ENCODE measurements at places on chromosomes 7 and 10.

DNA sequence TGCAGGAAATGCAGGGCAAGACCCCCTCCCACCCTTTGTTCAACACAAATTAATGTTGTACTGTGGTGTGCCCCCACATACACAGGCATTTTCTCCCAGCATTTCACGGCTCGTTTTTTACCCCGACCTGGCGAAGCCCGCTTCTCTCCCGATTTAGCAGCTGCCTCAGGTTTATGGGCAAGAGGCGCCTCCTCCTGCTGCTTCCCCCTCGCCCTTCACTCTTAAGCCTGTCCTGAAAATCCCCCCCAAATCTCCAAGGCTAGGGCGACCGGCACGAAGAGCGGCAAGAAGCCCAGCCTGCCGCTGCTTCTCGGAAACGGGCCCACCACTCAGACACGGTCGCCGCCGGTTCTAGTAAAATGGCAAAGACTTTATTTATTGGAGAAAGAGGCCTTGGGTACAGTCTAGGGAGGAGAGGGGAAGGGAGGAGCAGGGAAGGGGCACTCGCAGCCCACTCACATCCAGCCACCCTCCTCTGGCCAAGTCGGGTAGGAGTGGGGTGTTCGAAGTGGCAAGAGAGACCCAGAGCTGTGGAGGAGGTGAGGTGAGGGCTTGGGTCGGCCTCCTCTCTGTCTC lies 3.3 kb downstream of the LBX1 start:
- DNase-seq: no peak

DNA sequence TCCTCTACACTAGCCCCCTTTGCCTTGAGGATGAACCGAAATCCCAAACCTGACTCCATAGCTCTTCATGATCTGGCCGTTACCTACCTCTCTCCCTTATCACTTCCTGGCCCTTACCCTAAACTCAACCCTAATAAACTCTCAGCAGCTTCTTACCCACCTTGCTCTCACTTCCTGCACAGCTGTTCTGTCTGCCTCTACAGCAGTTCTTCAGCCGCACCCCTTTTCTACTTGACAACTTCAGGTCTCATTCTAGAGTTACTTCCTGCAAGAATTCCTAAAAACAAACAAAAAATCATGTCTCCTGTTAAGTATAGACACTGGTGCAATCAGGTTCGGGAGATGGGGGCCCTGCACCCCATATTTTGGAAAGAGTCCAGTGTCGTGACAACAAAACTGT lies 239.9 kb upstream of the CELF2 start:
- DNase-seq: no peak

- DNase-seq: no peak
Measured at GRCh38 chr7:95780665-95781064, 8.3 kb downstream of the DYNC1I1 start.

DNA sequence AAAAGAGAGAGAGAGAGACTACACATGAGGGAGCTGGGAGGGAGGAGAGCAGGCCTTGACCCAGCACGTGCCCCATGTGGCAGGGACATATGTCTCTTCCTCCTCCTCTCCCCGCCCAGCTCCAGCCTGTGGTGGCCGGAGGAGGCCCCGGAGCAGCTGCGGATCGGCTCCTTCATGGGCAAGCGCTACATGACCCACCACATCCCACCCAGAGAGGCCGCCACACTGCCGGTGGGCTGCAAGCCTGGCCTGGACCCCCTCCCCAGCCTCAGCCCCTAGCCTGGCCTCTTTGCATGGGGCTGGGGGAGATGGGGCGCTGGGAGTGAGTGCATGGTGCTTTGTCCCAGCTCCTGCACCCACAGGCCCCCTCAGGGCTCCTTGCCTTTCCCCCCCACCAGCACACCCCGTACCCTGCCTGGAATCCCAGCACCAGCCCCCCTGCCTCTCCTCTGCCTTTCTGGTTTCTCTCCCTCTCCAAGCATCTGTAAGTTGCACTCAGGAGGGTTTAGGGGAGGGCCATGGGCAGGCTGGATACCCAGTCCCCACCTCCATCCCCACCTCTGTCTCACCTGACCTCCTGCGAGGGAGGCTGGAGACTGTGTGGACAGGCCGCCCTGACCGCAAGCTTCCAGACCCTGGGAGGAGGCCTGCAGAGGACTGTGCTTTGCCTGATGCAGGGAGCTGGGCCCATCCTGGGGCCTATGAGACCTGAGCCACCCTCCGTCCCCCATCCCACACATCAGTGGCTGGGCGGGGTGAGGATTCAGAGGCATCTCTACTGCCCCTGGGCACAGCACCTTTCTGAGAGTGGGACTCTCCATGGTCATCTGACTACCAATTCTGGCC lies 4.8 kb downstream of the UPK3B start:
- no peak for DNase-seq

DNA sequence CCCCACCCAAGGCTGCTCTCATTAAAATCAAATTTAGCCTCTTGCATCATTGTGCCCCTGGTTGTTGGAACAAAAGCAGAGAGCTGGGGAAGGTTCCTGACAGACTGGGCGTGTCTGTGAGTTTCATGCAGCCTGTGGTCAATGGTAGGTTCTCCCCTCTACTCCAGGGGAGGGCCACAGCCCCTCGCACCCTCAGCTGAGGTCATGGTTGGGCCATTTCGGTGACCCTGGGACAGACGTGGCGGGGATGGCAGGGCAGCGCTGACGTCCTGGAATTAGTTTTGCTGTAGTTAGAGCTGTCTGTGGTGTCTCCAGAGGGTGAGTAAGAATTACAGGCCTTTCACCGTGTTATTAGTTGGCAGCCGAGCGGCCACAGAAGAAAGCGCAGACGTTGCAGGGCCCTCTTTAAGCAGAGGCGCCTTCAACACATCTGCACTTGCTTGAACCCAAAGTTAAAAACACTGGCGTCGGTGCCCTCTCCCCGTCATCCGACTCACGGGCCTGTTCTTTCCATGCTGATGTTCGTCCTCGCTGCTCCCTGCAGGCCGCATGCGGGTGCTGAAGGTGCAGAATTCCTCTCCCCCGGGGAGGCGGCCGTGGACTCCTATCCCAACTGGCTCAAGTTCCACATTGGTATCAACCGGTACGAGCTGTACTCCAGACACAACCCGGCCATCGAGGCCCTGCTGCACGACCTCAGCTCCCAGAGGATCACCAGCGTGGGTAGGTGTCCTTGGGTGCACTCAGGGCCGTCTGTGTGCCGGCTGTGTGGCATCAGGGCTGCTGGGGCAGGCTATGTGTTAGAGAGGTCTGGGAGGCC lies 2.8 kb downstream of the FAM20C start:
- DNase-seq: no peak

- no peak for DNase-seq
Measured at GRCh38 chr7:91285696-91286355, 21.6 kb downstream of the FZD1 start.

GRCh38 chr10:34850558-34850957 lies 35.5 kb upstream of the PARD3 start:
- DNase-seq: no peak

DNA sequence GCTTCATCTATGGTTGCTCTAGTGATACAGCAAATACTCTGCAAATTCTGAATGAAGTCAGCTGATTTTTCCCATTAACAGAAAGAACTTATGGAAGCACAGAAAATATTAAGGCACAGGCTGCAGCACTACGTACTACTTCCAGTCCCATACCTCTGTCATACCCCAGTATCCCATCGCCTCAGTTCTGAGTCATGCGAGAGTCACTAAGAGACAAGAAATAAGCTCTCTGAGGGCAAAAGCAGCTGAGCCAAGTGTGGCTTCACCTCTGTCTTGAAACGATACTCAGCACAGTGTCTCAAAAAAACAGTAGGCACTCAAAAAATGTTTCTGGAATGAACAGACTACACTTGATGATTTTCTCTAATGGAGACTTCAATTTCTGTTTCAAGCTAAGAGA lies 48.2 kb downstream of the EZH2 start:
- no peak for DNase-seq

DNA sequence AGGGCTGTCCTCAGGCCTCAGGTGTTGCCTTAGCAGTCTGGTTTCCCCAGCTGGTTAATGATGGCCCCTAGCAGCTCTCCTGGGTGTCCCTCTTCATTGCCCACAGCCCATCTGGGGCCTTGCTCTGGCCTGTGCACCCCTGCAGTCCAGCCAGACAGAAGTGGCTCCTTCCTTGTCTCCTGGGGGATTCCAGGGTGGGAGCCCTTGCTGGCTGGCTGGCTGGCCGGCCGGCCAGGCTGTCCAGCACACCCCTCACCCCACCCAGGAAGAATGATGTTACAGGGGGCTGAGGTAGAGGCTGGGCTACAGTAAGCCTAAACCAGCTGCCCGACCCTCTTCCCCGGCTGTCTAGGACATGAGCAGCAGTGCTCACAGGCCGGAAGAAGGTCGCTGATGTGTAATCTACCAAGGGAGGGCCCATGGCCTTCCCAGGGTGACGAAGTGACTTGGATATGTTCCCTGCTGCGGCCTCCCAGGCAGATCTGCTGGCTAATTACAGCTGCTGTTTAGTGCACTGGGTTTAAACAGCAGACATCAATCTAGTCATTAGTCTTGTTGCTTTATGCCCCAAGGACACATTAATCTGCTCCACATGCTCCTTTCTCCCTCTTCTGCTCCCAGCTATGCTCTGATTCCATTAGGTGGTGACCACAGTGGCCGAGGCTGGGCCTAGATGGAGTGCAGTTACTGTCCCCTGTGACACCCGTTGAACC lies 53.8 kb upstream of the LRRC4 start:
- no peak for DNase-seq

DNA sequence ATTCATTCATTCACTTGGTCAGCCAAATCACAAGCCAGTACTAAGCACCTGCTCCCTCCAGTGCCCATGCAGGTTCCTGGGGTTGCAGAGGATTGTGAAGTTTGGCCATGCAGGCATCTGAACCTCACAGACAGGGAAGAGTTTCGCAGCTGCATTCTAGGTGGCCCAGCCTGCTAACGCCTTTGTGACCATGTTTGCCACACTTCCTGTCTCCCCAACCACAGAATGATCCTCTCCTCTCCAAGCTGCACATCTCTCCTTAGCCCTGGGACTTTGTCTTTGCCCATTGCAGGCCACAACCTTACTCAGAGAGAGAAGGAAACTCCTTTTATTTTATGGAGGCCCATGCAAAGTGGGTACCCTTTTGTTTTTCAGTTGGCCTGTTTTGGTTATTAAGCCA lies 31.8 kb downstream of the EPDR1 start:
- DNase-seq: no peak

DNA sequence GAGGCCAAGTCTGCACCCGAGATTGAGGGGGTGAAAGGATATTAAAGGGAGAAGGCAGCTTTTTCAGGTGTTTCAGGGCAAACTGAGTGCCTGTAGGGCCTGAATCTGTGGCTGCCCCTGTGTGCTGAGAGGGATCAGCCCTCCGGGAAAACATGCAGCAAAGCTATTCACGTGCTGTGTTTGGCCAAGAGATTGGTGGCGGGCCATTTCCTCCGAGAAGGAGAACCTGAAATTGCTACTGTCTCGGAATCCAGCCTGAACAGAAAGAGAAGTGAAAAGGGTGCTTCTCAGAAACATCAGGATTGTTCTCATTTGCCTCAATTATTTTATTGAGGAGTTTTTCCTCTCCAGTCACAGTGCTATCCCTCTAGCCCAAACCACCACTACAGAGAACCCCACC lies 16.0 kb downstream of the GIMAP5 start:
- no peak for DNase-seq

GRCh38 chr7:47281161-47281560 lies 300.8 kb downstream of the TNS3 start:
- no peak for DNase-seq

GRCh38 chr7:117446220-117446815 lies 19.0 kb upstream of the ASZ1 start:
- no peak for DNase-seq

DNA sequence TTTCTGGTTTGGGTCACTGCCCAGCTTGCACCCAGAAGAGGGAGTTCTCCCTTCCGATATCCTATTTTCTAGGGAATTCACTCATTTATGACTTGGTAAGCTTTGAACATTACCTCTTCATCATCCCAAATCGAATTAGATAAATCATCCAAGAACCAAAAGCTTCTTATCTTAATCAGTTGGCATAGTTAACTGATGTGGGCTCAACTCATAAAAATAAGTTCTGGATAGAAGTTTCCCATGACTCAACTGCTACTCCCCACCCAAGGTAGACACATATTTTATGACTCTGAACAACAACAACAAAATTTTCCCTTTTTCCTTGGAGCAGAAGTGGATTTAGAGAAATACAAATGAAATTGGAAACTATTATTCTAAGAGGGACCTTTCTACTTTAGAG lies 102.9 kb upstream of the CCDC6 start:
- no peak for DNase-seq

DNA sequence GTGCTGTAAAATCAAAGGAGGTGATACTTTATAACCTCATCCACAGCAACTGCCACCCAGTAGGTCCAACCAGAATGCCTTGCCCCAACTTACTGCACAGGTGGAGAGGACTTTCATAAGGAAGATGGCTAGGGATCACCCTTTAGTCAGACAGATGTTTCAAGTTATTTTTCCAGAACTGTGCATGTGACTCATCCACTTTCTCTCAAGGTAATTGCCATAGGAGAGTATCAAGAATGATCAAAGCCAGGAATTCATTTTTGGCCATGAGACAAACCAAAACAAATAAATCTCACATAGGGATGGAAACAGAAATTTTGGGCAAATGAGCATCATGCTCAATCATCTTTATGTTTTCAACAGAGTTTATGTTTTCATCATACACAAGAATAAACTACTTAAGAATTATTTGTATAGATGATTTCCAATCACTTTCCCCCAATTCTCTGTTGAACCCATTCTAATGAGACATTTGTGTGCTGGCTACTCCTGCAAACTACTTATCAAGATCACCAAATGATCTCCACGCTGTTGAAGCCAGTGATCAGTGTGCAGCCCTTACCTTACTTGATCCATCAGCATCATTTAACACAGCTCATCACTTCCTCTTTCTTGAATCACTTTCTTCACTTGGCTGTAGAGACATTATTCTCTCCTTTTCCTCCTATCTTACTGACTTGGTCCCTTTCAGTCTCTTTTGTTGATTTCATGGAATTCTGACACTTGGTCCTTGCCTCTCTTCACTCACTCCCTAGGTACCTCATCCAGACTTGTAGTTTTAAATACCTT lies 74.0 kb downstream of the SLC16A9 start:
- DNase-seq: no peak

DNA sequence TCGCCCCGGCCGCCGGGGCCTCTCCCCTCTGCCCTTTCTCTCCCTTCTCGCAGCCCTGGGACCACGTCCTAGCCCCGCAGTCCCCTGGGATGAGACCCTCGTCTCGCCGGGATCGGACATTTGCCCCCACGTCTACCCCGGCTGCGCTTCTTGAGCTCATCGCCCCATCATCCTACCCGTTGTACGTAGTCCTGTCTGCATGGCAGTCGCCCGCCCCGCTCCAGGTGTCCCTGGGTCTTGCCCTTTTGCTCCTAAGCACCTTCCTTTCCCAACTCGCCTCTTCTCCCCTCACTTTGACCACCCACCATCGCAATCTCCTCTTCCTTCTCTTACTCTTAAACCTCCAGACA lies 582 bp downstream of the TPST1 start:
- no peak for DNase-seq
